Activated CD4-positive, alpha-beta T cell treated with anti-CD3 and anti-CD28 coated beads, Interleukin-2, Interleukin-4, amounts not matched to agents 100 ng/mL and 50 ng/mL, durations not matched to agents 16 hours and 8 hours (primary cell): ENCODE measurements at places on chromosomes 6 and 20.

- DNase-seq, result no peak
These were observed 105.5 kb downstream of the JPH2 start for GRCh38 chr20:44081476-44081875.

DNA sequence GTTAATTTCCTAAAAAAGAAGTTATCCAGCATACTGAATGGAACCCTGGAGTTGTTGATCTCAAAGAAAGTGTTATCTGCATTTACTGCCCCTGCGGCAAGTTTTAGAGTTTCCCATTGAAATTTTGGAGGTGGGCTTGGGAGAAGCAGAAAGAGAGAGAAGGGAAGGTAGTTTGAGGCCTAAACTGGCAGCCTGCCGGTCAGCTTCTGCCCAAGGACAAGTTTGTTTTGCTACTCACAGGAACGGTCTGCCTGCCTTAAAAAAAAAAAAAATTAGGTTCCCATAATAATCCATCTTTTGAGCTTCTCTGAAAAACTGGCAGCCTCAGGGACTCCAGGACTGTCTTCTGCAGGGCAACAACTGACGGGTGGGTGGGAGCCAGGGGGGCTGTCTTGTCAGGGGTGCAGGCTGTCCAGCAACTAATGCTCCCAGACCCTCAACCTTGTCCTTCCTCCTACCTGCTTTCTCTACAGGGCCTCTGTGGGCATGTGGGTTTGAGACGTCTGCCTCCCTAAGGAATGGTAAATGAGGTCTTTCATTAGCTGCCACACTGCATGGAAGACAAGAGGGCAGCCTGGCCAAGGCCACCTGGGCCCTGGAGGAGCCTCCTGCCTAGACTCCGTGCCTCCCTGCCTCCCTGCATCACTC lies 176.1 kb upstream of the KCNG1 start:
- no peak for DNase-seq

DNA sequence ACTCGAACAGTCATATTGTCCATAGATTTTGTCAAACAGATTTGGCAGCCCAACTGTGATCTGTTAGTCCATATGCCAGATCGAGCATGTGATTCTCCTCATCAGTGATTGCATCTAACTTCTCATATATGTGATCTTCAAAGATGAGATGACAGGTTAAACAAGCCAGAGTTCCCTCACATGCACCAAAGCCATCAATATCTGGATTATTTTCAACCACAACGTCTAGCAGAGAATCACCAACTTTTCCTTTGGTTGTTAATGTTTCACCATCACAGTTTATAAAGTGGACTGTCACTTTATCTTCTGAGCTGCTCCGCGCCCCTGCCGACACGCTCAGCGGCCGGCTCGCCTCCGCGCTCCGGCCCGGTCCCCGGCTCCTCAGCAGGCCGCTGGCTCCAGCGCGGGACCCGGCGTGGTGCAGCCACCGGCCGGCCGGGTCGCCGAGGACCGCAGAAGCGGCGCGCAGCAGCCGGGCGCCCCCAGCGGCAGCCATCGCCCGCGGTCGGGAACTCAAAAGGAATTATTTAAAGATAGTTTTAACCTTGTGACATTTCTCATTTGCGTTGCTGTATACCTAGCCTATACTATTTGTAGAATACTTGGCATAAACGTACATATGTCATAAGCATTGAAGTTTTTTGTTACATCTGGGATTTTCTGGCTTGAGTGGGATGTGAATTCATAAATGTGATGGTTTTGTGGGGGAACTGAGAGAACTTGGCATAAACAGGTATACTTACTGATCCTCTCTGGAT lies 40.1 kb upstream of the DYNLRB1 start:
- DNase-seq, result peak; percentile 16

DNA sequence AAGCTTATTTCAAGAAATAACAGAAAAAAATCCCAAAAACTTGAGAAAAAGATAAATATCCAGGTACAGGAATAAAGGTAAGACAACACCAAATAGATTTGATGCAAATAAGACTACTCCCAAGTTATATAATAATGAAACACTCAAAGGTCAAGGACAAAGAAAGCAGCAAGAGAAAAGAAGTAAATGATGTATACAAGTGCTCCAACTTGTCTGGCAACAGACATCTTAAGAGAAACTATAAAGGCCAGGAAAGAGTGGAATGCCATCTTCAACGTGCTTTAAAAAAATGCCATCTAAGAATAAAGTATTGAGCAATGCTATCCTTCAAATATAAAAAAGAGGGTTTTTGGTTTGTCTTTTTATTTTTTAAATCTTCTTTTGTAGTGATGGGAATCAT lies 54.2 kb downstream of the REV3L start:
- DNase-seq, result no peak

DNA sequence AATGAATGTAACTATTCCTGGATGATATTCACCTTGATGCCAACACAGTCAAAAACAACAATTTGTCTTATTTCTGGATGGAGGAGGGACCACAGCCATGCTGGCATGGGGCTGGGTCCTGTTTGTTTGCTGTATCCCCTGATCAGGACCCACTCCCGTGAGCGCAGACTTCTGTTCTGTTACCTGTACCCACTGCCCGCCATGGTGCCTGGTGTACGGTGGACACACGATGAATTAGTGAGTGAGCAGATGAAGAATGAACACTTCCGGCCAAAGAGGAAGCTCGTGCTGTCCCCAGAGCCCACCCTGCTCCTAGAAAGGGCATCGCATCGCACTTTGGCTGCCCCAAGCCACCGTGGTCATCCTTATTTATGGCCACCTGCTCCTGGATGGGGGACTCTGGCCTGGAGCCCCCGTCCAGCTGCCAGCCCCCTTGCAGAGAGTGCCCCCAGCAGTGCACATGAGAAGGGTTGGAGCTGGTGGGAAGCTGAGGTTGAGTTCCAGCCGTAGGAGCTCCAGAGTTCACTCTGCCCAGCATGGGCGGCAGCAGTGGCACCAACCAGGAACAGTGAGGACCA lies 100.9 kb downstream of the BMP7 start:
- no peak for DNase-seq

DNA sequence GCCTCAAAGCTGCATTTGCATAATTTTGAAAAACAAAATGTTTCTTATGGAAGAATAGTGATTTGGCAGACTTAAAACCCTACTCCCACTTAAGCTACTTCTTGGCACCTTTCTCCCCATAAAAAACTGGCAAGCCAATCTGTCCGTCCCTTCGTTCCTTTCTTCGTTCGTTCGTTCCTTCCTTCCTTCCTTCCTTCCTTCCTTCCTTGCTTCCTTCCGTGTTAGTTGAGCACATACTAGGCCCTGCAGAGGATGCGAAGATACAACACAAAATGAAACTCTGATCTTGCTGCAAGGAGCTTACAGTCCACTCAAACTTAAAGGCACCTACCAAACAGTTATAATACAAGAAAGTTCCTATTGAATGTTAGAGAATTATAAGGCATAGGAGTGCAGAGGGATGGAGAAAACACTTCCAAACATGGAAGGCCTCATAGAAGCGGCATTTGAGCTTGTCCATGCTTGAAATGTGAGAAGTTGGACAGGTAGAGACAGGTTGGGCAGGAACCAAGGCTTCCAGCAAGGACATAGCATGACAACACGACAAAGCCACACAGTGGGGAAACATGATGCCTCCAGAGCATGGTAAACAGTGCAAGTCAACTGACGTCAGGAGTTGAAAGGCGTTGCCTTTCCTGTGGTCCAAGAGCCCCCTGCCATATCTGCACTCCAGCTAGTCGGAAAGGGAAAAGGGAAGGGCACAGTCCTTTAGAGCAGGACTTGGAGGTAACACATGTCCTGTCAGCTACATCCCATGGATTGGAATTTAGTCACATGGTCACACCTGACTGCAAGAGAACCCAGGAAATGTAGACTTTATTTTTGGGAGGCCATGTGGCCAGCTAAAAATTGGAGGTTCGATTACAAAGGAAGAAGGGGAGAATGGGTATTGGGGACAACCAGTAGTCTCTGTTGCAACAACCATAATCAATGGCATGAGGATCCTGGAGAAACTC lies 7.0 kb downstream of the PNPLA1 start:
- DNase-seq, result no peak

DNA sequence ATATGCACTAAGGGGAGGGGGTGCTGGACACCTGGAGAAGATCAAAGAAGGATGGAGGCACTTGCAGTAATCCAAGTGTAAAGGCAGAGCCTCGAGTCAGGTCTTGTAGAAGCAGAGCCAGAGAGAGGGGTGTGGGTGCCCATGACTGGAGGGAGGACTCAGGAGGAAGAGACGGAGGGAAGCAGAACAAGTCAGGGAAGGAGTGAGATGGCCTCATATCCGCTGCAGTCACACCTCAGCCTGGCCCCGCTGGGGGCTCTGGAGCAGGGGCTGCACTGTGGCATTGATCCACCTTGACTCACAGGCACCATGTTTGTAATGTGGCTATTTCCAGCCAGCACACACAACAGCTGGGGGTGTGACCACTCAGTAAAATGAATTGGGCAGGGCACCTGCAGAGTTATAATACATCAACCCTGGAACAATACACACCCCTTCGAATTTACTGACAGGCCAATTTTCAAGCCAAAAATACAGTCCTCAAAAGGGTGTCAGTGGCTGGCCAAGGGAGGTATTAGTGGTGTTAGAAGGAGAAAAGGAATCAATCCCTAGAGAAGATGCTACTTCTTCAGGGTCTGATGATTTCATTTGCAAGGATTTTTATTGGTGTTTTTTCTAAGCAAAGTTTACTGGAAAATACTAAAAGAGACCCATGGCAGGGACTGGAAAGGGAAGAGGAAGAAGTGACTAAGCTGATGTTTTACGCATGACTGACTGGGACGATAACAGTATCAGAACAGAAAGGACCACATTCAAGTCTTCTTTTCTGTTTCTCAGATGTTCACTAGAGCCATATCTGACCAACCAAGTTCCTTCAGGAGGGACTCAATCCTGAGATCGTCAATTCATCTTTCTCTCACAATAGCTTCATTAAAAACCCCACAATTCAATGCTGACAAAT lies 18.9 kb upstream of the NXT1 start:
- DNase-seq, result no peak

- DNase-seq, result no peak
These were observed 3.1 kb downstream of the NOL4L start for GRCh38 chr20:32581839-32582658.

- peak; percentile 44 for DNase-seq
These were observed 11.8 kb downstream of the TMEM14B start for GRCh38 chr6:10759312-10759839.

GRCh38 chr20:39107741-39108140 lies 145.6 kb downstream of the DHX35 start:
- DNase-seq, result no peak

- no peak for DNase-seq
These were observed 56.6 kb downstream of the SNX14 start for GRCh38 chr6:85537055-85537494.

GRCh38 chr20:37976887-37977286 lies 56.4 kb downstream of the TTI1 start:
- DNase-seq, result no peak

DNA sequence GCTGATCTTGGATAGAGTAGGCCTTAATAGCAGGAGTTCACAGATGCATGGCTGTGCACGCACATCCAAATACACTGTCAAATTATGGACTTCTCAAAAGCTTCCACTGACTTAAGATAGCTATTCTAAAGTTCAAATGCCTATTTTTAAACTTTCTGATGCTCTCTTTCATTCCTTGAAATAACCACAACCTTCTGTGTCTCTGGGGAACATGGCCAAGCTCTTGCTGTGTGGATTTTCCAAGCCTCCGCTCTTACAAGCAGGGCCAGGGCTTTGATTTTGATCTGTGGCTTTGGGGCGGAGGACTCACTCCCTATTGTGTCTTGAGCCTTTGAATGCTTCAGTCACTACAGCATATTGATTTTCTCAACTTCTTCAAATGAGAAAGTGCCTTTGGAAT lies 35.7 kb upstream of the SNRPB2 start:
- DNase-seq, result no peak

DNA sequence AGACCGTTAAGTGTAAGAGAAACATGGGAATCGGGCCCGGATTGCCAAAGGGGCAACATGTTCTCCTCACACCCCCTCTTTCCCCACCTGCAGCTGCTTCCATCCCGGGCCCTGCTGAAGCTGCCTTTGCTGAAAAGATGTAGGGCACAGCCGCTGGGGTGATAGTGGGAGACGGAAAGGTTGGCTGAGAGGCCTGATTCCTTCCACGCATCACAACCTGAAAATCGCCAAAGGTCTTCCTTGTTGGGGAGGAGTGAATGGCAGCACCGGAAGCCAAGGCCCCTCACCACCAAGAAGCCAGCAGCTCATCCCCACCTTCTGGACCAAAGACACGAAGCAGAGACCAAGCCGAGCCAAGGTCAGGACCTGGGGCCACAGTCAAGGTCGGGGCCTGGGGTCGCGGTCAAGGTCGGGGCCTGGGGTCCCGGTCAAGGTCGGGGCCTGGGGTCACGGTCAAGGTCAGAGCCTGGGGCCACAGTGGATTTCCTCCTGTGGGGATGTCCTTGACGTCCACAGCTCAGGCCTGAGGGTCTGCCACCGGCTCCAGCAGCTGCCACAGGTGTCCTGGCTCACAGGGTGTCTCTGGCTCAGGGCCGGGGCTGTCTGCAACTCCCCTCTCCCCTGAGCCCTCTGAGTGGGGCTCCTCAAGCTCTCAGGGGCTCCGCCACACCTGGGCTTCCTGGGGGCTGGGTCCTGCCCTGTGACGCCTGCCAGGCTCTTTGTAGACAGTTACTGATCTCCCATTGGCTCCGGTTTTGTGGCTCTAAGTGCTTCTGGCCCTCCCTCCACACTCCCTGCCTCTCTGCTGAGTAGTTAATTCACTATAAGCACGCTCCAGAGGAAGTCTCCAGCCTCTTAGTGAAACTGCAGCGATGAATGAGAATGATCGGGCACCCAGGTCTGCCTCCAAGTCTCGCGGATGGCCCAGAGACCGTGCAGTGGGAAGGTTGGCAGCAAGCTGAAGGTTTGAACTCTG lies 5.5 kb upstream of the CHRNA4 start:
- no peak for DNase-seq

GRCh38 chr20:14720251-14720650 lies 382.8 kb upstream of the FLRT3 start:
- no peak for DNase-seq

DNA sequence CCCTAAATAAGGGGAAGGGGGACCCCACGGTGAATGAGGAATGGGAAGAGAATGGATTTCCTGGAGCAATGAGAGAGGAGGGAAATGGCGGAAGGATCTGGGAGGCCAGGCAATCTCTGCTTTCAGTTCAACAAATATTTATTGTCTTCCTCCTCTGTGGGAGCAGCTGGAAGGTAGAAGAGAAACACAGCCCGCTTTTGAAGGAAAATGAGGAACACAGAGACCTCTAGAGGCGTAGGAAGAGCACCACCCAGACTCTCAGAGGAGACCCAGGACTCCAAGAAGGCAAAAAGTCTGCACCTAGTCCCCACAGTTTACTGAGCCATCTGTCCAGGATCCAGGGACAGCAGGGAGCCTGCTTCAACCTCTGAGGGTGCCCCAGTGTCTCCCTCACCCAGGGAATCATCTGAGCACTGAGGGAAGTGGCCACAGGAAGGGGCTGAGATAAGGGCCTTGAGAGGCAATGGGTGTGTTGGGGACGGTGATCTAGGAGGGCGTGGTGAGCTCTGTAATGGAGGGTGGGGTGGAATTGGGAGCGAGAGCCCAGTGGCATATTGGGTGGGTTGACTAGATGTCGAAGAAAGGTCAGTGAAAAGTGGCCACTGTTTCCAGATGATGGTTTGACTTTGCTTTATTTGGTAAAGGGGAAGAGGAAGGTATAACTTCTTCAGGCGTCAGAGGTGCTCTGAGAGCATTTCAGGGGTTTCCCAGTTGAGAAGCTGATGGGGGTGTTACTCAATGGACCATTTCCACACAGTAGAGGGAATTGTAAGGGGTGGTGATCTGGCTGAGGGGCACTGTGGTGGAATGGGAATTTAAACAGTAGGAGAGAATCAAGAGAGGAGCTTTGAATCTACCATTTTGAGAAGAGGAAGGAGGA lies 610 bp downstream of the PSORS1C1 start:
- no peak for DNase-seq
